ENCODE measurements at places on chromosomes 3 and 15. TPM values are rescaled to one million over a fixed set of nuclear protein-coding genes. Genes with fewer than 3 reads are reported as not detected.

The GOLGA8H gene
- not detected for total RNA-seq

The TRPM1 gene
- not detected for total RNA-seq

The GMNC gene
- total RNA-seq: not detected

The CILP gene
- not detected for total RNA-seq

The CFAP44 gene
- 3.7 TPM for total RNA-seq

The CERS3 gene
- not detected for total RNA-seq

The FOXB1 gene
- 0.29 TPM for total RNA-seq

The COLQ gene
- 0.48 TPM for total RNA-seq

The GOLGA6B gene
- total RNA-seq: not detected

DNA sequence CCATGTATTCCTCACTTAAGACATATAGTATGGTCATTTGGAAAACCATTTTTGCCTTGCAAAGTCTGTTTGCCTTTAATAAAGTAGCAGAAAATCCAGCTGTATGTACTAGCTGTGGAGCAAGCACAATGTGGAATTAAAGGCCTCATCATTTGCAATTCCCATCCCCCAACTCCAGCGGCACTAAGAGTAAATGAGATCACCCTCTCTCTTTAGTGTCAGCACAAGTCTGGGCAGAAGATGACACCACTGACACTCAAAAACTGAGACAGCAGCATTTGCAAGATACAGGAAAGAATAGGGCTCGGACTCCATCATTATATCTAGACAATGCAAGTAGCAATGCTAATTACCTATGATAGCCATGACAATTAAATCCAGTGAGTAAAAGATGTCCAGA lies 24.7 kb upstream of the DYNC1LI1 start:
- DNase-seq: no peak

GRCh38 chr15:62071711-62072308 lies 5.0 kb downstream of the C2CD4A start:
- no peak for DNase-seq

GRCh38 chr15:95363646-95364045 lies 966.9 kb upstream of the NR2F2 start:
- no peak for DNase-seq

DNA sequence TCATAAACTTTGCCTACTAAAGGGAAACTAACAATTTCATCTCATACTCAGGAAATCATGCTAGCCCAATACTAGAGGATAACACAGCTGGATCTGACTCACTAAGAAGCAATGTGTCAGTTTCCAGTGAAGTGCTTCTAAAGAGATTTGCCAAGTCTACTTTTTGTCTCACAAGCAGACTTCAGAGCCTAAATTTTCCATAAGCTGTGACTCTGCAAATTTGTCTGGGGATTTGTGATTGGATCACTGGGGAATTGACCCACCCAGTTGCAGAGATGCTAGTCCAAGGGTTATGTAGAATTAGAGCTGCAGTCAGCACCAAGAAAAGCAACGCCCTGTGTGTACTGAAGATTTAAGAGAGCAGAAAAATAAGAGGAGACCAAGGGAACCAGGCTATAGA lies 647.1 kb downstream of the NTRK3 start:
- DNase-seq: no peak

GRCh38 chr3:72041076-72041475 lies 256.1 kb upstream of the PROK2 start:
- no peak for DNase-seq

DNA sequence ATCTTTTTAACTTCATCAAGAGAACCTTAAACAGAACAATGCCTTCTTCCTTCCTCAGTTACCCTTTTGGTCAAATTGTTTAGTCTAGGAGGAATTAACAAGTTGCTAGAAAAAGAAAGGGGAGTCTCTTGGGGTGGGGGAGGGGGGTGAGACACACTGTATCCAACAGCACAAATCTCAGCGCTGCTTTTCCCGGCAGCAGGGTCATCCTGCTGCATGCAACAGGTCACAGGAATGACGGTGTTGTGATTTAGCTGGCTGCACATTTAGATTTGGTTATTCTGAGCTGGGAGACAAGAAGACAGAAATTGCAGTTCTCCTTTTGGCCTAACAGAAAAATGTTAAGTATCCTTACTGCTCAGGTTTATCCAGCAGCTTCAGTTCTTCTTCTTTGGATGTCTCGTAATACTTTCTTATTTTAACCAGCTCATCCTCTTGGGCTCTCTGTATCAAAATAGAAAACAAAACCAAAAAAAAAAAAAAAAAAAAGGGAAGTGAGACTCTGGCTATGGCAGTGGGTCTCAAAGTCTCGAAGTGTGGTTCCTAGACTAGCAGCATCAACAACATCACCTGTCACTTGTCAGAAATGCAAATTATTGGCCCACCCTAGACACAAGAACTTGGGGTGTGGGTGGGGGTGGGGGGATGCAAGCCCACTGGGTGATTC lies 190.5 kb downstream of the GREM1 start:
- no peak for DNase-seq

DNA sequence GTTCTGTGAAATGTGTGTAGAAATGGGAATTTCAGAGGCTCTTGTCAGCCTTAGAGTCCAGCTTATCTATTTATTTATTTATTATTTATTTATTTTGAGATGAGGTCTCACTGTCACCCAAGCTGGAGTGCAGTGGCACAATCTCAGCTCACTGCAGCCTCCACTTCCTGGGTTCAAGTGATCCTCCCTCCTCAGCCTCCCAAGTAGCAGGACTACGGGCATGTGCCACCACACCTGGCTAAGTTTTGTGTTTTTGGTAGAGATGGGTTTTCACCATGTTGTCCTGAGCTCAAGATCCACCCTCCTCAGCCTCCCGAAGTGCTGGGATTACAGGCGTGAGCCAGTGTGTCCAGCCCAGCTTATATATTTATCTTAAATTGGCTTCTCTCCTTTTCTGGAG lies 11.5 kb downstream of the CNOT10 start:
- no peak for DNase-seq

DNA sequence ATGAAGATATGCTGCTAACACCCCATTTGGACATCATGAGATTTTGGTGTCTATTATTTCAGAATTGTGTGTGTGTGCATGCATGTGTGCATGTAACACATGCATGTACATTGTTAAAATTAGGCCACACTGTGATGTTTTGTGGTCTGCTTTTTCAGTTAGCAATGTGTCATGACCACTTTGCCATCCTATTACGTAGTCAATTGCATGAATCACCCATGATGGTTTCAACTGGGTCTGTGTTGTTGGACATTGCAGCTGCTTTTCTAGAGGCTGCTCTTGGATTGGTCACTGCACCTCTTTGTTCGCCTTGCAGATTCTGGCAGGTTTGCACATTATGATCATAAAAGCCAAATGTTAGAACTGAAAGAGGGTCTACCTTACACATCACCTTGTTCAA lies 101.0 kb upstream of the THBS1 start:
- no peak for DNase-seq

GRCh38 chr15:90300988-90301706 lies 35.7 kb downstream of the NGRN start:
- peak; percentile 67 for DNase-seq

- no peak for DNase-seq
Measured at GRCh38 chr15:91368611-91369010, 268.6 kb downstream of the SV2B start.

DNA sequence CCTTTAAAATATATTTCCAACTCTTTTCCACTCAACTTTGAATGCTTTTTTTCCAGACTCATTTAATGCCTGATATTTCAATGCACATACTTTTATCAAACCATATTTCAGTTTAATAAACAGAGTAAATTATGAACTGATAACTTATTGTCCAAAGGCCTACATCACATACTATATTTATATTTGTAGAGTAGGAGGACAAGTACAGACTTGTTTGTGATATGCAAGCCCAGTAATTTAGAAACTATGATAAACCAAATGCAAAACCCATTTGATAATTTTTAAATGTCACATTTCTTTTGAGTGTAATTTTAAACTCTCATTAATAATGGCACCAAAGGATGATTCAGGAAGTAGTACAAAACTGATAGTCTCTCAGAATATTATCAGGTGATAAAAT lies 3.3 kb downstream of the RFX7 start:
- DNase-seq: no peak

DNA sequence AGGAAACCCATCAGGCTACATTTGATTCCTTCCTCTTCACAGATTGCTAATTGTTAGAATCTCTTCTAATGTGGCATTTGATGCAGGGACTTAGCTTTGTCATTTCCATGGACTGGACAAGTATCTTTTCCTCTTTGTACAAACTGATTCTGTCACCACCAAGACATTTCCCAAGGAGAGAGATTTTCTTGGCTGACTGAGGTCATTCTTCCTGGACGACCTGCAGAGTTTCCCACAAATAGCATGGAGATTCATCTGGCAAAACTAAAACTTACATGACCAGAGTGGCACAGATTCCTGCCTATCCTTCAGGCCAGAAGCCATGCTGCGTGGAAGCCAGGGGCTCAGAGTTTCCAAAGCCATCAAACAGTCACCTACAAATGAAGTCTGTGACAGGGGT lies 269.2 kb upstream of the LRTM1 start:
- DNase-seq: no peak

GRCh38 chr3:95705786-95706418 lies 1108.5 kb upstream of the EPHA6 start:
- DNase-seq: peak; percentile 3

DNA sequence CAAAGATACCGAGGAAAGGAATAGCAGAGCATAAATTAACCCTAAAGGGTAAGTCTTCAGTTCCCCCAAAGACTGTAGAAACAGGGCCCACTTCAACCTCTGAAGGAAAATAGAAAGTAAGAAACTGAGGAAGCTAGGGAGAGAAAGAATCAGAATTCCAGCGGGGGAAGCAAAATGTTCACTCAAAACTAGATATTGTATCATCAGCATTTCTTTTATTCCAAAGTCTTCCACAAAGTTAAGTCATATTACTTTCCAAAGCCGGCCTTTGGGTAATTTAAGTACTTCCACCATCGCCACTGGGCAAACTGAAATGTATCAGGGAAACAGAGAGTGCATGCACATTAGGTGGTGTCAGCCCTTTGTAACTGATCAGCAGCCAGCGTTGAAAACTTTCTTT lies 88.3 kb downstream of the RSL24D1 start:
- no peak for DNase-seq

Measured in activated naive CD8-positive, alpha-beta T cell treated with anti-CD3 and anti-CD28 coated beads for 36 hours (primary cell).